Fibroblast of skin of right quadriceps (primary cell): ENCODE measurements at places on chromosomes 6 and 20.
A peak's percentile ranks its signal among the peaks of the same experiment; 100 is the strongest.

DNA sequence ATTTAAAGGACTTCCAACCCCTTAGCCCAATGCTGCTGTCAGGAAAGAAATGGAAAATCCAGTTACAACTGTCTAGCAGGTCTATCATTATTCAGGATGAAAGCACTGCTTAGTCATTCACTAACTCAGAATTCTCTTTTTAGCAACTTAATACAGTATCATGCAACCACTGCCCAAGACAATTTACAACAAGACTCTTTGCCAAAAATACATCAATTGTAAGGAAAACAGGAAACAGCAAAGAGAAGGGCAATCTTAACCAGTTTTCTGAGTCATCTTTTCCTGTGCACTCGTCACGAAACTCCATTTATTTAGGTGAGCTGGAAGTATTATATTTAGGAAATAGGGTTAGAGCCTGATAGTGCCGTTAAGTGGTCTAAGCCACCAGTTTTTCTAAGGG lies 1197.7 kb upstream of the CITED2 start:
- DNase-seq = peak; percentile 98

- DNase-seq = peak; percentile 54
Observed at GRCh38 chr6:42294759-42295158, 77.1 kb upstream of the MRPS10 start.

DNA sequence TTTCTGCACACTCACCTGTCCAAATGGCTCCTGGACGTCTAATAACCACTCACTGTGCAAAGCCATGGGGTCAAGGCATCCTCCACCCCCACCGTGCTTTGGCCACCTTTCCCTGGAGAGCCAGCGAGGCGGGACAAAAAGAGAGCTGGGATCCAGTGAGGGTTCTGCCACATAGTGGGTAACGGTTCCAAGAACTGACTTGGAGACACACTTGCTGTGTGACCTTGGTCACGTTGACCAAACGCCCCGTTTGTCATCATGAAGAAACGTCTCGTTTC lies 287.2 kb downstream of the TFAP2C start:
- no peak for DNase-seq

GRCh38 chr20:61734733-61735502 lies 330.8 kb downstream of the TAF4 start:
- no peak for DNase-seq

DNA sequence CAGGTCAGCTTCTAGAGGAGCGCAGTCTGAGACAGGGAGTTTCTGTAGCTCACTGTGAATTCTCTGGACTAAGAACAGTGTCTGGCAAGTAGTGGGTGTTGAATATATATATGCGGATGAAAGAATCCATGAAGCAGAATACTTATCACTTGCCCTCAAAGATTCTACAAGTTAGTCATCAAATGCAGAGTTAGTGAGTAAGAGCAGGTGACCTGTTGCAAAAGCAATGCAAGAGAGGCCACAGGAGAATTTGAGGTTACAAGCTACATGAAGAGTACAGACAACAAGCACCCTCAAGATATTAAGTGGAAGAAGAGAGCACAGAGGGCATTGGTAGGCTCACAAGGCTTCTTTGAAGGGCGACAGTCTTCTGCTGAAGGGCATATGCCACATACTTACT lies 103.4 kb upstream of the BTBD3 start:
- DNase-seq = peak; percentile 82

- DNase-seq = no peak
Observed at GRCh38 chr20:42018979-42019378, 400.8 kb upstream of the CHD6 start.

DNA sequence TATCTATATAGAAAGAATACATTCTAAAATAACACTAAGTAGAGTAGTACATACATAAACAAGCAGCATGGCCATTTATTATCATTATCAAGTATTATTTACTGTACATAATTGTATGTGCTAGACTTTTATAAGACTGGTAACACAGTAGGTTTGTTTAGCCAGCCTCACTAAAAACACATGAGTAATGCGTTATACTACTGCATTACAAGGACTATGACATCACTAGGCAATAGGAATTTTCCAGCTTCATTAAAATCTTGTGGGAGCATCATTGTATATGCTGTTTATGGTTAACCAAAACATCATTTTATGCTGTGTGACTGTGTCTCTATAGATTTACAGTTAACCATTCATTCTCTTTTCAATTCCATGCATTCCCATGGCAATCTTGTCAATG lies 131.7 kb upstream of the HDGFL1 start:
- peak; percentile 34 for DNase-seq

DNA sequence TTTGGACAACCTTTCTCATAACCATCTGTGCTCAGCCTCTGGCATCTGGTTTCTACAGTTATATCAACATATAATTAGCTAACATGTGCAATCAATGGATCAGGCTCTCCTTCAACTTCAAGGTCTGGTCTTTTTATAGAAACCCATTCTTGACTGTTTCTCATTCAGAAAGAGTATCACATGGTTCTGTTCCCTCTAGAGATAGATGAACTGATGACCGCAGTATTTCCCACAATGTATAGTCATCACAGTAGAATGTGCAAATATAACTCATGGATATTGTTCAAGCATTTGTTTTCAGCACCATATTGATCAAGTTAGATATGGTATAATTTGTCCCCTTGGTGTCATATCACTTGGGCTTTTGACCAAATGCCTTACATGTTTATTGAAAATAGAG lies 656.2 kb downstream of the FRK start:
- peak; percentile 9 for DNase-seq

DNA sequence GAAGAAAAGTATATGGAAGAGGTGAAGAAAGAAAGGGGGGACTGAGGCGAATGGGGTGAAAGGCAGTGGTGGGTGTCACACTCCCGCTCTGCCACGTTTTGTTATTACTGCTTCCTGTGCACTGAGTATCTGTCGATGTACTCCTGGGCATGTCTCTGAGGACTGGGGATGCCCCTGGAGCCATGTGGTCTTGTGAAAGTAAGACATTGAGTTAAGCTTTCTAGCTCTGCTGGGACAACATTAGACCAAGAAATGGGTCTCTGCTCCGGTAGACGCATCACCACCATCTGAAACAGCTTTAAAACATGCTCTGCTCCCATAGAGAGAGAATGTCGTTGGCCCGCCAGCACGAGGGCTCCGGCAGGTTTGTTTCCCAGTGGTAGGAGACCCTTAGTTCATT lies 40.0 kb downstream of the IRF4 start:
- no peak for DNase-seq

DNA sequence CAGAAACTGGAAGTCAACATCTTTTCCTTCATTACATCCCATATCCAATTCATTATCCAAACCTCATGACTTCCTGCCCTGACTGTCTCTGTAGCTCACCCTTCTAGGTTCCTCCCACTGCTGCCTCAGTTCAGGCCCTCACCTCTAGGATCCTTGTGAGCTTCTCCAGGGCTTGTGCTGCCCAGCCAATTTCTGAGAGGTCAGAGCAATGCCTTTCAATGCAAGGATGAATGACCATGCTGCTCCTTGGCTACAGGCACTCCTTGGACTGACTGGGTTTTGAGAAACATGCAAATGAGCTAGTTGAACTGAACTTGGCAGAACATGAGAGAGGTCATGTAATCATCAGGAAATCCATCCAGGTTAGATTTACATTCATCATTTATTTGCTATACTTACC lies 173.4 kb downstream of the KIF16B start:
- DNase-seq = no peak

- DNase-seq = no peak
Observed at GRCh38 chr20:59144831-59145196, 18.8 kb upstream of the ZNF831 start.

GRCh38 chr6:7451326-7451725 lies 61.7 kb downstream of the RIOK1 start:
- no peak for DNase-seq

DNA sequence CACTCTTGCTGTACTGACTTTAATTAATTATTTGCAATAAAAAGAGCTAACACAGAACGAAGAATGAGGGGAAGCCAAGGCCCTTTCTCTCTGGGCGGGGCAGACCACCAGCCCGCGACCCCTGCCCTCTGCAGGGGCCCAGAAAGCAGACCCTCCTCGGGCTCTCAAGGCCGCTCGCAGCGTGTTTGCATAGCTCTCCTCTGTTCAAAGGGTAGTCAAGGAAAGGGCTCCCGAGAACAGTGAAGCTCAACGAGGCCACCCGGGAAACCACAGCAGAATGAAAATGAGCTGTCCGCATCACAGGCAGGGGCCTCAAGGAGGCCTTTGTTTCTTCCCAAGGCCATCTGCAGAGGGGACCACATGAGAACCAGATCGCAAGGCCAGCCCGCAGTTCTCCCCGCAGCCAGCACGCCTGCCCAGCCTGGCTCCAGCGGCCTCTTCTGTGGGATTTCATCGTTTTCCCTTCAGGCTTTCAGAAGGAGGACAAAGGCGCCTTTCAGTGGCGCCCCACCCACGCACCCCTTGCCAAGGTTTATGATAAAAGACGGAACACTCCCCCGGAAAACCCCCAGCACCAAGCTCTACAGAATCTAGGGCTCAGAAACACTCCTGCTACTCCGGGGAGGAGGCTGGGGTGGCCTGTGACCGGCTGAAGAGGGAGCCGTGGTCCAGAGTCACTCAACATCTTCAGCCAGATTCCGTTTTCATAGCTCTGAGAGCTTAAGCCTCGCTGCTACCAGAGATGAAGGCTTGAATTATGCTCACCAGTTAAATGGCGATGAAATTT lies 25.3 kb downstream of the ACSS1 start:
- DNase-seq = no peak

DNA sequence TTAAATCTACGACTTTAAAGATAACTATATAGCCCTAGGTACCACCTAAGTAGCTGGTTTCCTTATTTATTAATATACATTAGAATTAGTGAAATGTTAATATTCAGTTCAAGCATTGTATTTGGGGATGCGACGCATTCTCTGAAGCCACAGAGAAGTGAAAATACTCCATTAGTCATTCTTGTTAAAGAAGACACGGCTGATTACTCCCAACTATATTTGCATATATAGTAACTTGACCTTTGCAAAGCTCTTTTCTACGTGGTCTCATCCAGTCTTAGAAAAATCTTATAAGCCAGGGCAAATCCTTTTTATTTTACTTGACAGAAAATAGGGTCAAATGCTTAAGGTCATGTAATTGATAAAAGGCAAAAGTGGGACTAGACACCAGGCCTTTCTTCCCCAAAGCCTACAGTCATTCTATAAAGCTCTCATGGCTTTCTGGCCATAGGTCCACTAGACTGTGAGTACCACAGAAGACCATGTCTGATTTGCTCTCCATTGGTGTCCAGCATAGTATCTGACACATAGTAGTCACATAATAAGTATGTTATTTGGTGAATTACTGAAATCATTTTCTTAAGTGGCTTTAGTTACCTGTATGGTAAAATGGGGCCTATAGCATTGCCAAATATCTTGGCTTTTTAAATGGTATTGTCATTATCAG lies 11.3 kb downstream of the ZHX3 start:
- DNase-seq = no peak

DNA sequence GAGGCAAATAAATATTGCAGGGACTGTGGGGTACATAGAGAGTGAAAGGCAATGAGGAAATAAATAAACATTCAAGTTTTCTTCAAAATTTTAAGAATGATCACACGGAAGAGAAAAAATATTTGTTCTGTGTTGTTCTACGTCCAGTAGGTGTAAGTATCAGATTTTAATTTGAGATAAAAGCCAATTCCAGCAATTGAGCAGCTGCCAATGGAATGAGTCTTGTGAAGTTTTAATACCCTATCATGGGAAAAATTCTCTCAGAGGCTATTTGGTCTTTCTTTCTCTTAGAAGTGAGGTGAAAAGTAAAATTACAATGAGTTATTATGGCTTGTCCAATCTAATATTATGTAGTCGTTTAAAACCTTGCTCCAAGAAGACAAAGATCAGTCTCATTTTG lies 195.7 kb upstream of the CITED2 start:
- DNase-seq = no peak

- peak; percentile 1 for DNase-seq
Observed at GRCh38 chr6:115969207-115969929, 91.3 kb downstream of the FRK start.

- peak; percentile 41 for DNase-seq
Observed at GRCh38 chr20:4195499-4195898, 180.1 kb upstream of the RNF24 start.

DNA sequence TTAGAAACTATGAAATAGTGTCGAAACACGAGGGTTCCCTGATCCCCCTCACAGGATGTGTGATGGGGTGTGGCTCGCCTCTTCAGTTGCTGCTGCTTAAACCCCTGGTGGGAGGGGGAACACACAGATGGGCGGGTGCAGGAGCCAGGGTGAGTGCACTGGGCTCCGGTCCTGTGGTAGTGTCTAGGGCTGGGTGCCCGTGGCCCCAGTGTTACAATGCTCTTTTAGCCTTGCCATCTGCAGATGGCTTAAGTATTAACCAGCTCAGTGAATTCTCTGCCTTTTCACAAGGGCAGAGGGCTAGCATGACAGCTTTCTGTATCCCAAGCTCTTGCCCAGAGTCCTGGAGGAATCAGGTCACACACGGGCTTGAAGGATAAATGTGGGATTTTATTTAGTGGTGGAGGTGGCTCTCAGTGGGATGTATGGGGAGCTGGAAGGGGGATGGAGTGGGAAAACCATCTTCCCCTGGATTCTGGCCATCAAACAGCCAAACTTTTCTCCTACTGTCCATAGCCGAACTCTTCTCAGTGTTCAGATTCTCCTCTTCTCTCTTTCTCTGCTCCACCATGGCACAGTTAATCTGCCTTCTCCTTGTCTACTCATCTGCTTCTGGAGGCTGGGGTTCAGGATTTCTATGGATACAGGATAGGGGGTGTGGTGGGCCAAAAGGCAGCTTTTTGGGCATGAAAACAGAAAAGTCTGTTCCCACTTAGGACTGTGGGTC lies 659.0 kb downstream of the EPM2A start:
- DNase-seq = no peak

DNA sequence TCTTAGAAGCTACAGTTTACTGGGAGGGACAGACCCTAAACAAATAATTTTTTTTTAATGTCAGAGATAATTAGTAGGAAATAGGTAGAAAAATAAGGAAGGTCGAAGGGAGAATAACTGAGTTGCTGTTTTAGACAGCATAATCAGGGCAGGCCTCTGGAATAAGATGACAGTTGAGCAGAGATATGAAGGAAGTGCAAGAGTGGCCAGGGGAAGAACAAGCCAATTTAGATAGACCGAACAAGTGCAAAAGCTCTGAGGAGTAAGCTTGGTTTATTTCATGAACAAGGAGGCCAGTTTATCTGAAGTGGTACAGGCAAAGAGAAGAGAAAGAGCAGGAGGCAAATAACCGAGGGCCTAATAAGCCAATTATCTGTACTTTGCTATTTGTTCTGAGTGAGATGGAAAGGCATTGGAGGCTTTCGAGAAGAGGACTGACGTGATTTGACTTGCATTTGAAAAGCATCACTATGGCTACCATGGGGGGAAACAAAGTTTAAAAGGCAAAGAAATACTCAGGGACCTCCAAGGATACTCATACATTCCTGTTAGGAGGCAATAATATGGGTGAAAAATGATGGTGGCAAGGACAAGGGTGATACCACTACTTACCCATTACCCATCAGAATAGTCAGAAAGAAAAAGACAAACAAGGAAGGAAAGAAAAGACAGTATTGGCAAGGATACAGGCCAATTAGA lies 19.7 kb downstream of the PROCR start:
- no peak for DNase-seq

- DNase-seq = no peak
Observed at GRCh38 chr20:41318271-41318649, 729 bp upstream of the ZHX3 start.
